ENCODE measurements at places on chromosomes 7 and 10.

GRCh38 chr10:60206735-60207134 lies 182.9 kb downstream of the ANK3 start:
- DNase-seq: no peak

- DNase-seq: peak; percentile 43
These were observed 236.3 kb upstream of the ANKRD30A start for GRCh38 chr10:36888925-36889573.

DNA sequence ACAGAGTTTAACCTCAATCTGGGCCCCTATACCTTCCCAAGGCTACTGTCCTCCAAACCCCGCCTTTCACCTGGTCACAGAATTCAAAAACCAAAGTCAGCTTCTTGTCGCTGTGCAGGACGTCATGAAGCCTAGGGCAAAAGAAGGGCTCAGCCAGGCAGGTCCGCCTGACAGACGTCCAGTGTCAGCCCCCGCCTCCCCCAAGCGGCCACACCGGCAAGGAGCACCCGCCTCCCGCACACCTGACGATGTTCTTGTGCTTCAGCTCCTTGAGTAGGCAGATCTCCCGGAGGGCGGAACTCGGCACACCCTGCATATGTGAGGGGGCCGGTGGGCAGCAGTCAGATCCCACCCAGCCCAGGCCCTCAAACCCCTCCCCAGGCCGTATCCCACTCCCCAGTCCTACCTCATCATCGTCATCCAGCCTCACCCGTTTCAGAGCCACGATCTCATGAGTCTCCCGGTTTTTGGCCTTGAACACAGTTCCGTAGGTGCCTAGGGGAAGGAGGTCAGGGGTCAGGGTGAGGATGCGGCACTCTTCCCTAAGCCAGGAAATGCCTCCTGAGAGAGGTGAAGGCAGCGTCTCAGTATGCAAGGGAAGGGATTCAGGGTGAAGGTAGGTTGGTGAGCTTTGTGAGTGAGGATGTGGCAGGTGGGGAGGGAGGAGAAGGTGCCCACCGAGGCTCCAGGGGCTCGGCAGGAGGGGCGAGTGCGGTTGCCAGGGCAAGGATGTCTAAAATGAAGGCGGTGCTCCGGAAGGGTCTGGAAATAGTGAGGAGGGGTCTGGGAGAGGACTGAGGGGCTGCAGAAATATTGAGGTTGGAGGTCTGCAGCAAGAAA lies 811 bp downstream of the CDK5 start:
- DNase-seq: no peak

- no peak for DNase-seq
These were observed 229.7 kb downstream of the EXOC4 start for GRCh38 chr7:133482599-133482998.

DNA sequence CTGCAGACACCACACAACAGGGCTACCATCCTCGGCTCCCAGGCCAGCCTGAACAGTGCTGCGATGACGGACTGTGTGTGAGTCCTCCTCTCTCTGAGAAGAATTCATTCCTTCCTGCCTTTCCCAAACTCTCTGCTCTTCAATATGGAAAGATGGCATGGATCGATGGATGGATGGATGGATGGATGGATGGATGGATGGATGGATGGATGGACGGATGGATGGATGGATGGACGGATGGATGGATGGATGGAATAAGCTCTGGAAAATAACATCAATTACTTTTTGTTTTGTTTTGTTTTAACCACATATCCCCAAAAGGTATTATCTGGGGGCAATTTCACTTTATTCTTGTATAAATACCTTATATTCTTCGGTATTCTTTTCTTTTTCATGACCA lies 151.9 kb downstream of the AKR1D1 start:
- no peak for DNase-seq

DNA sequence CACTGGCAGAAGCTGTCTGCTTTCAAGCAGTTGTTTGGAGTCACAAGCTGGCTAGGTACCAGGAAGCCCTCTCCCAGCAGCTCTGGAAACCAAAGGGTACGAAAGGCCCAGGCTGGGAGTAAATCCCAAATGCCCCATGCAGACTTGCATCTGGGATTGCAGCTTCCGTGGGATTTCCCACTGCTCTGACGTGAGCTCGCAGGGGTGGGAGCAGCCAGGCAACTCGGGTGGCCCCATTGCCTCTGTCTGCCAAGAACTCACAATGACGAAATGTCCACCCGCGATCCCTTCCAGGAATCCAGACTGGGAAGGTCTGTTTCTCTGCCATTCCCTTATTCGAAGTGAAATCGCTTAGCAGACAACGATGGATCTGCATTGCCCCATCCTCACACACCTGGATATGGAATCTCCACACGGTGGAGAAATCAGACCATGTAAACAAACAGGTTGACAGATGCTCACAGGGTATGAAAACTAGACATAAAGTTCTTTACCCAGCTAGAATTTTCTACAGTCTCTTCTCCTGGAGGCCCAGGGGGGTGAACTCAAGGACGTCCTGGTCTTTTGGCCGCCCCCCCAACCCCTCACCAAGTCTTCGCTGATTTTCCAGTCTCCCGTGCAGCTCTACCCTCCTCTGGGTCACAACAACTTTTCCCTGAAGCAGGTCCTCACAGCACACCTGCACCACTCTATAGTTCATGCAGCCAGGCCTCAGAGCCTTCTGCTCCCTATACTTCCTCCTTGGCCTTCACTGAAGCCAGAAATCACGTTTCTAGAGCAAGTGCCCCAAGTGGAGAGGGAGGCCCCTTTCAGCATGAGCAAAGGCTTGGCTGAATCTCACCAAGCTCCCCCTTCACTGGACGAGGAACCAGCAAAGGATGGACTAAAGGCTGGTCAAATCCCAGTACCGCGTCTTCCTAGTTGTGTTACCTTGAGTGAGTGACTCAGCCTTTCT lies 20.0 kb downstream of the SH3PXD2A start:
- no peak for DNase-seq

DNA sequence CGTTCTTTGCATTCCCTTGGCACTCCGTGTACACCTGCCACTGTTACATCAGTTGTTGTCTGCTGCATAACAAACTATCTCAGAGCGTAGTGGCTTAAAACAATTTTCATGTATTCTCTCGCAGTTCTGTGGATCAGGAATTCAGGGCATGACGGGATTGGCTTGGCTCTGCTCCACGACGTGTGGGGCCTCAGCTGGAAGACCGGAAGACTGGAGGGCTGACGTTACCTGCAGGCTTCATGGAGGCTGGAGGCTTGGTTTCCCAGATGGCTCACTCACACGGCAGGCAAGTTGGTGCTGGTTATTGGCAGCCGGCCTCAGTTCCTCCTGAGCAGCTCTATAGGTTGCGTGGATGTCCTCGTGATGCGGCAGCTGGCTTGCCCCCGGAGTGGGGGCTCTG lies 25.5 kb downstream of the NYAP1 start:
- DNase-seq: no peak

DNA sequence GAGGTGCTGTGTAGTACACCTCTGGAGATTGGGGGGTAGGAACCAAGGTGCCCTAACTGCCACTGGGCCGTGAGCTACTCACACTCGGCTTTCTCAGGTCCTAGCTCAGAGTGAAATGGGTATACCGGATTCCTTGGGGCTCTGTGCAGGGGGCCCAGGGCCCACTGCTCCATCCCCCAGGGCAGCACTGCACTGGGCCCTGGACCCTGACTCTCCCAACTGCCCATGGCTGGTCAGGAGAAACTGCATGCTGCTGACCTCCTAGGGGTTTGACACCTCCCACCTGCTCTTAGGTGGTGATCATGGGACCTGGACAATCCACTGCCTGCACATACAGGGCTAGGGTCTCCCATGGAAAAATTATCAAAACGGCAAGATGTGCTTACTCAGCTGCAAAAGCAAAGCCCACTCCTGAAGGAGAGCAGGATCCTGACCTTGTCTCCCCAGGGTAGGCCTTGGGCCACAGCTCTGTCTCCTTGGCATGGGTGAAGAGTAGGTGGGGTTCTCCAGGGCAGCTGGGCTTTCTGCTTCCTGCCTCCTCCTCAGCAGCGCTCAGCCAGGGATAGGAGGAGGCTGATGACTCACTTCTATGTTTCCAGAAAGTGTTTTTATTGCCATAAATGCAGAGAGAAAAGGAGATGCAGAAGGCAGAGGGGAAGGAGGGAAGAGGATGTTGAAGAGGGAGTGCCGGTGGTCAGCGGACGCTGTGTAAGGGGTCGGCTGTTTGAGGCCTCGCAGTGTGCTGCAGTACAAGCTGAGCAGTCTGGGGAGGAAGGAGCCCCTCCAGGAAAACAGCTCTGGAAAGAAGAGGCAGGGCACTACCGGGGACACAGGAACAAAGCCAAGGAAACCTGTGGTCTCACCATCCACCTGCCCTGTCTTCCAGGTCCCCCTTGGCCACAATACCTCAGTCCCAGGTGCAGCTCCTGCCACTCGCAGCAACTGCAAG lies 107.8 kb downstream of the ARHGAP22 start:
- DNase-seq: no peak

- no peak for DNase-seq
These were observed 79.4 kb upstream of the FEZF1 start for GRCh38 chr7:122383934-122384333.

DNA sequence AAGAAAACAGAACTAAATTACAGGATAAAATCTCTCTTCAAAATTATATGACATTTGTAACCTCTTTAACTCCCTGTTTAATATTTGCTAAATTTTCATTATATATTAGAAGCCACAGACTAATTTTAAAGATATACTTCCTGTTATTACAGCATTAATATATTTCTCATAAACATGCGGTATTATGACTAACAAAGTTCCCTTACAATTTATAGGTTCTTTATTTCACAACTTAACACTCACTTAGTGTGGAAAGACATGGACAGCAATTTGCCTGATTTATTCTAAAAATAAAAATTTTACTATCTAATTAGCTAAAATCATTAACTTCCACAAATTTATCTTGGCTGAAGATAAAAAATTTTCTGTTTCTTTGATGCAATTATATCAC lies 29.0 kb downstream of the CTNNA3 start:
- DNase-seq: no peak

DNA sequence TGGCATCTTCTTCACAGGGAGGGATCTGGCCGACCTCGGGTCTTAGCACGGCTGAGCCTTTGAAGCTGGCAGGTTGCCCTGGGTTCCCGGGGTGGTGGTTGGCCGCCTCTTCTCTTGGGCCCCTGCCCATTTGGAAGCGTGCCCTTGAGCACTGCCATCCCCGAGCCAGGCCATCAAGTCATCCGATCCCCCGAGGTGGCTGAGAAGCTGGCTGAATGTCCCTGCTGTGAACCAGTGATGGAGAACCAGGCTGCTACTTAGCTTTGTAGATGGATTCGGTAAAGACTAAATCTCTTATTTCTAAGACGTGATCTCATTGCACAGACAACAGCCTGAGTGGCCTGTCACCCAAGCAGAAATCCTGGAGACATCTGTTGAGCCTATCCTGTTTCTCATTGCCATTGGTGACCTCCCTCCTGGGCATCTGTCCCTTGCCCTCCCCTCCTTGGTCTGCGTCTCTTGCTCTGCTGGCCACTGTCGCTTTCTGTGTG lies 74.3 kb downstream of the GRK5 start:
- DNase-seq: no peak

- no peak for DNase-seq
These were observed 162.6 kb upstream of the MAGI2 start for GRCh38 chr7:79615871-79616640.

DNA sequence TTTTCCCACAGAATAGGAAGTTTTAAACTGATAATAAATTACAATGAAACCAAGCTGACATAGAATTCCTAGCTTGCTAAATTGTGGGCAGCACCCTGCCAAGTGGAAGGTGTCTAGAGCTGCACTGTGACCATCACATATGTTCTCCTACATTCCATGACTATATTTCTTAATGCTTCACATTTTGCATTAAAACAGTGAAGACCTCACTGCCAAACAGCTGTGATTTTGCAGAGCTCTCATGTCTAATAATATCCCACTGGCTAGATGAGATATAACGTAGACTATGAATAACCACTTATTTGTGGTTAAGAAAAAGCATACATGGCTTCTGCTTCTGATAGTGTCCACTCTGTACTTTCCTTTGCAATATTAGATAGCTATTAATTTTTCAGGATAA lies 228.3 kb upstream of the TEX47 start:
- DNase-seq: no peak

DNA sequence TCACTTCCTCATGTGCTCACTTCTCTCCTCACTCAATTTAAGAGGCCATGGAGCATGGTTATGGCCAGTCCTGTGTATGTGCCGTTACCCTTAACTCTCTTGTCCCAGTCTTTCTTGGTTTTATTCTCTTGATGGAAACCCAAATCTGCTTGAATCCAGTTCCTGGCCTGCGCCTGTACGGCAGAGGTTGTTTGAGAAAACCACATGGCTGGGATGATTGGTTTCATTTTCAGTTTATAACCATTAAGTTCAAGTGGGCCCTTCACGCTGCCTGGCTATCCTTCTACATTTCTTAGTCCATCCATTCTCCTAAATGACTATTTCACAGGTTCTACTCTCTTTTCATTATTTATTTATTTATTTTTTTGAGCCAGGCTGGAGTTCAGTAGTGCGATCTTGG lies 1.6 kb upstream of the ZNF239 start:
- DNase-seq: no peak

DNA sequence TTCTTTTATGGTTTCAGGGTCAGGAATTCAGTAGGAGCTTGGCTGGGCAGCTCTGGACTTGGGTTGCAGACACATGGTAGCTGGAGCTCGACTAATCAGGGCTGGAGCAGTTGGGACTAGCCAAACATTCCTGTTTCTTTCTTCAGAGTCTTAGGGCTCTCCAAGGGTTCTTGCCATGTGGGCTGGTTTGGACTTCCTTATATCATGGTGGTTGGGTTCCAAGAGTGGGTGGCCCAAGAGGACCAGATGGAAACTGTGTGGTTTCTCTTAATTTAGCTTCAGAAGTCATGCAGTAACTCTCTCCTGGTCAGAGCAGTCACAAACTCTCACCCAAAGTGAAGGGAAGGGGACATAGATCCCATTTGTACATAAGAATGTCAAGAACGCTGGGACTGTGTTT lies 270.1 kb upstream of the FZD1 start:
- no peak for DNase-seq

- no peak for DNase-seq
These were observed 53.3 kb downstream of the TFPI2 start for GRCh38 chr7:93837245-93837644.

DNA sequence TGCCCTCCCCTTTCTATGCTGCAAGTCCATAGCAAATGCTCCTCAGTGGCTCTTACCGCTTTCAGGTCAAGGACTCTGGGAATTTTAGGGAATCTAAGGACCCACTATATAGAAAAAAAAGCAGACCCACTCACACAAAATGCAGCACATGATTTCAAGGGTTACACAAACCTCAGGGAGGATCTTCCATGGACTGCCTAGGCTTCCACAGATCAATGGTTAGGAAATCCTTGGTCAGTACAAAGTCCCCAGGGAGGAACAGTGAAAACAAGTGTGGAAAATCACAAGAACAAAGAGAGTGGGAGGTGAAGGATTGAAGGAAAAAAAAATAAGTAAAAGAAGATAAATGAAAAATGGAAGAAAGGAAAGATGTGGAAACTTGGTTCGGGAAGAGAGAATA lies 188.4 kb downstream of the AHR start:
- no peak for DNase-seq

DNA sequence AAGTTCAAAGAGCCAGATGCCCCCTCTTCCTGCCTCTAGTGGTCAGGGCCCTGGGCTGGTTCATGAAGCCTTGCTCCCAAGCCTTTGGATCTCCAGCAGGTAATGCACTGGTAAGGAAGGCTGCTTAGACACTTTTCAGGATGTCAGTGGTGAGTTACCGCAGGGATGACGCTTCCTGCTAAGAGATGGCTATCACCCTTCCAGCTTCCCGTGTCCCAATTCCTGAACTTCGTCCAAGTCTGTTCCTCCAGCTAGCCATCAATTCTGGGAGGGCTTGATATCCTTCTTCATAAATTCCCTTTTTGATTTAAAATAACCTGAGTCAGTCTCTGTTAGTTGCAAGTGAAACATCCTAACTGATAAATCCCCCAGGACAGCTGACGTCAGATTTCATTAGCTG lies 221.2 kb downstream of the PLXNA4 start:
- no peak for DNase-seq

GRCh38 chr7:80493121-80493849 lies 18.6 kb downstream of the GNAT3 start:
- DNase-seq: no peak
